Effector CD4-positive, alpha-beta T cell (primary cell): ENCODE measurements at places on chromosomes 6 and 20.
A peak's percentile ranks its signal among the peaks of the same experiment; 100 is the strongest.

DNA sequence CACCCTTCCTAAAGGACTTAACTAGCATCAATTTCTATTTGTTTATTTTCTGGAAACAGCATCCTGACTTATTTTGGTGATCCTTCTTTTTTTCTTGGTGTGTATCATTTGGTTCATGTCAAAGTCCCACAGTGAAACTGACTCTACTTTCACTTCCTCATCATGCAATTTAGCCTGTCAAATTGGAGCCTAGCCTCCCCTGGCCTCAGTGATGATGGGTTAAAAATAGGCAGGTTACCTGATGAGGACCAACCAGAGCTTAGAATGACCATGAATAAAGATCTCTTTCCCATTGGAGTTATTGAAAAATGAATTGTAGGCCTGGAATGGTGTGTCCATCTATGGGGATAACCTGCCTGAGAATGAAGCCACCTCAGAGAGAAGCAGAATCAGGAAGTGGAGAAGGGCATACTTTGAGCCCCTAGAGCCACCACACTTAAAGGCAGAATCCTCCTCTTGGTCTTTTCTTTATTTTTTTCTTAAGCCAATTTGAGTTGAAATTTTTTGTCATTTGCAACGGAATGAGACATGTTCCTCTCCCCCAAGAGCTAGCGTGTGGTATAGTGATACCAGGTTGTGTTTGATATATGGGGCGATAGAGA lies 105.6 kb downstream of the BTBD3 start:
- no peak for DNase-seq

DNA sequence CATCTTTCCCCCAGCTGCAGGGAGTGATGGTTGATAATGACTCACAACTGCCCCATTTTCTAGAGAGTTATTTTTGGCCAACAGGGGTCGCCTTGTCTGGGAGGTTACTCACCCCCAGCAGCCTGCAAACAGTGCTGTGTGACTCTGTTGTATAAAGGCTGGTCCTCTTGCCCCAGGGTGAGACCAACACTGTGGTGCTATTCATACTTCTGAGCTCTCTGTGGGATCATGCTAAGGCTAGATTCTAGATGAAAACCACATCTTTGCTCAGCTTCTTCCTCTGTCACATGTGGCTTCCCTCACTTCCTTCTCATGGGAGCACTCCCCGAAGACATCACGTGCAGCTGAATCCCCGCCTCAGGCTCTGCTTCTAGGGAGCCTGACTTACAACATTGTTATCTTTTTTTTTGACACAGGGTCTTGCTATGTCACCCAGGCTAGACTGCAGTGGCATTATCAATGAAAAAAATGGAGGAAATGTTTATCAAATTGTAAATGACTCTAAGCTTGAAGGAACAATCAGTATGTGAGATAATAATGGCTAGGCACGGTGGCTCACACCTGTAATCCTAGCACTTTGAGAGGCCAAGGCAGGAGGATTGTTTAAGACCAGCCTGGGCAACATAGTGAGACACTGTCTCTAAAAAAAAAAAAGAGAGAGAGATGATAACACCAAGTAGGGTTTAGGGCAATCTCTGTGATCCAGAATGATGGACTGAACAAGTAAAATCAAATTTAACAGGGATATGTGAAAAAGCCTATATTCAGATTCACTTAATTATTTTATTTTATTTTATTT lies 55.7 kb upstream of the SLC23A2 start:
- DNase-seq, result peak; percentile 54

GRCh38 chr6:153032255-153032882 lies 29.9 kb upstream of the MTRF1L start:
- DNase-seq, result no peak

GRCh38 chr6:147972448-147972847 lies 370.2 kb upstream of the SASH1 start:
- no peak for DNase-seq

- no peak for DNase-seq
Measured at GRCh38 chr6:18562726-18563125, 175.6 kb downstream of the RNF144B start.

- no peak for DNase-seq
Measured at GRCh38 chr6:169960521-169960885, 209.1 kb downstream of the ERMARD start.

- no peak for DNase-seq
Measured at GRCh38 chr20:18391686-18392085, 75.1 kb downstream of the DZANK1 start.

DNA sequence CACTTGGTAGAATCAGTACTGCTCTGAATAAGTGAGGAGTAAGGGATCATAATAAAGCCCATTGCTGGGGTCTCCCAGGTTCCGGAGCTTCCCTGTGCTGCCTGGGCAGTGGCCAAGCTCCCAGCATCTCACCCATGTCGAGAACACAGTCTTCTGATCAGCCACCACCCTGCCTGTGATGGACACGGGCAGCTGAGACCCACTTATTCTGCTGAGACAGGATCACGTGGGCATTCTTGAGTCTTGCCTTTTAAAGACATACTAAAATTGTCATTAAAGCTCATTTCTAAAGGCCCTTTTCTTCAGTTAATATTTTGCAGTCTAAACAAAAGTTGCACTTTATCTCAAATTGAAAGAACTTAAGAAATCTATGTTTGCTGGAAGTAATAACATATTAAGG lies 42.7 kb upstream of the SLC22A2 start:
- DNase-seq, result no peak

DNA sequence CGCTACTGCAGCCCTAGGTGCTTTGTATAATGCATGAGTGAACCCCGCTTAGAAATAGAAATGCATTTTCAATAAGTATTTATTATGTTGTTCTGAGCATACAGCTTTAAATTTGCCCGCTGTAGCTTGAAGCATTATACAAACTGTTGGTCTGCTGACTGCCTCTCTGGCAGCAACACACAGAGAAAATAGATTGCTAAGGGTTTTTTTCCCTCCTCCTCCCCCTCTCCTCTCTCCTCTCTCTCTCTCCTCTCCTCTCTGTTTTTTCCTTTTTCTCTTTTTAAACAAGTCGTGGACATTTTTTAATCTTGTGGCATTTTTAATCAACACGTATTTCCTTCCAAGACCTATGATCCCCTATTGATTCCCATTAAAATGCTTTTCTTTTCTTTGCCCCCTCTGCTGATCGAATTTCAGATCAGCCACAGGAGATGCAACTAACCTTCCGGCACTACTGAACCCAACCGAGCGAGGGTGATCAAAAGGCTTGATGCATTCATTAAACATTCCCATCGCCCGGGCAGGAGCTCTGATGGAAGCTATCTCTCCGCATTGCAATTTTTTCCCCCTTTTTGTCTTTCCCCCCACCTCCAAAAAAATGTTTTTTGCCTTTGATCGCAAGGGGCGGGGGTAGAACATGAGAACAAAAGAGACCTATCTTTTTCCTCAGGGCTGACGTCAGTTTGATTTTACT lies 90.7 kb upstream of the ARID1B start:
- peak; percentile 37 for DNase-seq

GRCh38 chr6:41375598-41376151 lies 40.3 kb downstream of the NCR2 start:
- DNase-seq, result no peak

DNA sequence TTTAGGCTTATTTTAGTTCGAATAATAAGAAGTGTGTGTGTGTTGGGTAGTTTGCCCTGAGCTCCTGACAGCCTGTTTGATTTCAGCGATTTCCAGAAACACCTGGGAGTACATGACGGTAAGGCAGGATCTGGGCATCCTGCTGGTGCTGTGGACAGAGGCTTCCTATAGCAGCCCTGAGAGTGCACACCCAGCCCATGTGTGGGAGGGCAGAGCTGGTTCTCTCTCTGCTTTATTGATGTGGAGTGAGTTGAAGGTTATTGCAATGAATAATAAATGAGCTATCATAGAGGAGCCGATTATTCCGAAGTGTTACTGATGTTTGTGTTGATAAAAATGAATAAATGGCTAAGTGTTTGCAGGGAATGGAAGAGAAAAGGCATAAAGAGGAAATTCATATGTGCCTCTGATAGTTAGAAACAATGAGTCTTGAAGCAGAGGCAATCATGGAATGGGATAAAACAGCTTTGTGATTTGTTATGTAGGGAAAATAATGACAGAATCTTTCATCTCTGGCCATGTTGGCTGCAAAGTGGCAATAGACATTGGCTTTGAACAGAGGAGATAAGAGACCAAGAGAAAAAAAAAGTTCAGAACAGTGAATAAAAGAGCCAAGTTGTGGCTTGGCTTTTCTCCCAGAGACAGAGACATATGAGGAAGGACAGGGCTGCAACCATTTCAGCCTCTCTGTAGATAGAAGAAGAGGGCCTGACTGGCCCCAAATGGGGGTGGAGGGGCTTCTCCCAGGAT lies 166.2 kb upstream of the CHD6 start:
- no peak for DNase-seq

DNA sequence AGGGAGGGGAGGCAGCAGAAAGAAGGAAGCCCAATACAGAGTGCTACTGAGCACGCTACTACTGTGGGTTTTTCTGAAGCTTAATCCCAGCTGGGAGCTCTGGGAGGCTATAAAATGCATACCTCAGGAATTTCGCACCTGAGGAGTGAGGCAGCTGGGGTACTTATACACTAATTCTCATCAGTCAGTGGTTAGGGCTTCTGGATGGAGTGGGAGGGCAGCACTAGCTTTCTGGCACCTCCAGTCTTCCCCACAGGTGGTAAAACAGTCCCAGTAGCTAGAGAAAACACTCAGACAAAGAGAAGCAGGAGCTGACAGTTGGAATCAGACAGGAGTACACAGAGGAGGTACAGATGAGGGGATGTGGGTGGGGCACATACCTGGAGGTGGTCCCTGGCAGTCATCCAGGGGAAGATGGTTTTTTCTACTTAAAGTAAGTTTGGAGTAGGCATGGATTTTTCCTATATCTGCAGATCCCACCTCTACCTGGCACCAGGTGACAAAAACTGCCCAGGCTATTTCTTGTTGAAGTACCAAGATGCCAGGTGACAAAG lies 37.8 kb downstream of the CPXM1 start:
- DNase-seq, result no peak

- no peak for DNase-seq
Measured at GRCh38 chr6:110548110-110548847, 71.9 kb upstream of the SLC22A16 start.

GRCh38 chr6:14597090-14597489 lies 479.5 kb downstream of the CD83 start:
- DNase-seq, result no peak

- DNase-seq, result no peak
Measured at GRCh38 chr6:11323666-11324452, 91.4 kb upstream of the NEDD9 start.

GRCh38 chr6:50851049-50851845 lies 32.6 kb downstream of the TFAP2B start:
- no peak for DNase-seq

DNA sequence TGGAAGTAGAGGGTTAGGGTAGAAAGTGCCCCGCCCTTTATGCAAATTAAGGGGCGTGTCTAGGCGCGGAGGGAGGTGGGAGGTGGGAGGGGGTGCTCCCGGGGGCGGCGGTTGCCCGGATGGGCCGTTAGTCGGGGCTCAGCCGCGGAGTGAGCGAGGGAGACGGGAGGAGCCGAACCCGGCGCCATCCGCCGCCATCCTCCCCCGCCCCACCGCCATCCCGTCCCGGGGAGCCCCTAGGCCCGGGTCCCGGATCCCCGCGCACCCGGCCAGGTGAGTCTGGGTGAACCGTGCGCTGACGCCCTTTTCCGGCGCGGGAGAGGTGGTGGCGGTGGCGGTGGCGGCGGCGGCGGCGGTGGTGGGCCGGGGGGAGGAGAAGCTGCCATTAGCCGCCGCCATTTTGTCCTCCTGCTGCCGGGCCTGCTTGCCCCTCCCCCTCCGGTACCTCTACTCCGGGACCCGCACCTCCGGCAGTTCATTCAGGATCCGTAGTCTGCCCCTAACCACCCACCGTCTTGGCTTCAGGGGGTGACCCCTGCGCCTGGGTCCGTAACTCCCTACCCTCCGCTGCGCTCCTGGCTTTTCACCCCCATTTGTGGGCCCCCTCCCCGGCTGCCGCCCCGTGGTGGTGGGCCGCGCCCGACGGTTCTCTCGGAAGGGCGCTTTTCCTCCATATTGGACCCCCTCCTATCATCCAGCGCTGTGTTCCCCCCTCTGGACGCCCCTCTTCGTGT lies at the start of gene PRRC2A:
PRRC2A (plus strand) TSS at position 130 of the 734 bp plus-strand sequence. CDS start 2,075 bp downstream, outside the sequence.
- DNase-seq, result no peak

- DNase-seq, result no peak
Measured at GRCh38 chr6:127608554-127609270, 31.7 kb downstream of the C6orf58 start.

- no peak for DNase-seq
Measured at GRCh38 chr6:134979142-134979541, 29.2 kb upstream of the ALDH8A1 start.

DNA sequence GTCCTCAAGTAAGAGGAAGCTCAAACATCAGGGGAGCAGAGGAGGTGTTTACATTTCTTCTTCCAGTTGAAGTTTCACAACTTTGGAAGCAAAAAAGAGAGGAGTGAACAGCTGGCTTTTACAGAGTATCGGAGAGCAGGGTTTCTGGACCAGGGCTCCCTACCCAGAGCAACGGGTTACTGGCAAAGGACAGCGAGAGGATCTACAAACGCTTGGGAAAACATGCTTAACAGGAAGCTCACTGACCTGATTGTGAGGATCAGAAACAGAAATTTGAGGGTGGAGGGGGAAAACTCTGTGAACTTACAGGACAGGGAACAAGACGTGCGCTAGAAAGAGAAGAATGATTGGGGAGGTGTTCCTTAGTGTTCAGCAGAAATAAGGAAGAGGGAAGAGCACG lies 85.7 kb upstream of the TAB2 start:
- DNase-seq, result no peak

DNA sequence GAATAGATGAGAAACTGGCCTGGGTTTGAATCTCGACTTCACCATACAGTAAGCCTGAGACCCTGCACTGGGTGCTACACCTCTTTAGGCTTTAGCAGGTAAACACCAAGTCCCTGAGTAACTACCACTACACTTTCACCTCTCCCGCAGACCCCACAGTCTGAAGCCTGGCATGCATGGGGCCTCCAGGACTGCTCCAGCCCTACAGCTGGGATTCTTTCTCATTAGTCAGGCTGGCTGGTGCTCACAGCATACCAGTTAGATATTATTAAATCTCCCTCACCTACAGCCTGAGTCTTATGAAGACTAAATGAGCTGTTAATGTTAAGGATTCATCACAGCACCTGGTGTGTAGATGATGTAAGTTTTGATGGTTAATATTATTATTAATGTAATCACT lies 388.7 kb downstream of the ARHGAP18 start:
- DNase-seq, result no peak

DNA sequence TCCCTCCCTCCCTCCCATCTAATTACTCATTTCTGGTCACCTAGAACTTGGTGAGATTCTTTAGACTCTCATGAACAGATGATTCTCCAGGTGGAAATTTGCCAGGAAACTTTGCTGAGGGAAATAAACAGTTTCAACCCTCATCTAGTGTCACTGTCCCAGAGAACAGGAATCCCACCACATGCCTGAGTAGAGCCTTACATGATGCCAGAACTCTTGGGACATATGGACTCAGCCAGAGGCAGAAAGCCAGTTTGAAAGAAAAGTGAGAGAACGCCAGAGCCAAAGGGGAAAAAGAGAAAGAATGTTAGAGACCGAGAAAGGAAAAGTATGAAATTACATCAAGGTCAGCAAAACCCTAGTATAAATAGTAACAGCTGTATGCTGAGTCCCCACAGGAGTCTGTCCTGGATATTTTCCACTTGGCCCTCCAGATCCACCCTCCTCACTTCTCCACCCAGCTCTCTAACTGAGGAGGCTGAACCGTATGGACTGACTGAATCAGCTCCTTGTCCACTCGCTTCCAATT lies 127.5 kb upstream of the COL21A1 start:
- no peak for DNase-seq
